Pons (tissue), 1 donor: ENCODE measurements at places on chromosomes 7 and 10.

DNA sequence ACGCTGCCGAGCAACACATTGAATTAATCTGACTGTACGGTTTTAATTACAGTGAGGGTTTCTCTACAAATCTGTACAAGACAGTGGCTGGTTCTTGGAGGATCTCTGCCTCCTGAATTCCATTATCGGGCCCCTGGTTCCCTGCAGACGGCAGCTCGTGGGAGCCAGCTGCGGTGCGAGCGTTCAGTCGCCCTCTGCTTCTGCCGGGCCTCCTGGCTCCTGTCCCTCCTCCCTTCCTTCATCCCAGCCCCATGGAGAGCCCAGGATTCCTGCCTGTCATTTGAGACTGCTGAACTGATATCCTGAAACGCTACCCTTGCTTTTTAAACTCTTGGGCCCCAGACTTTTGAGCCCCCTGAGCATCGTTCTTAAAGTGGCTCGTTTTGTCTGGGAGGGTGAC lies 6.6 kb upstream of the DLX6 start:
- no peak for DNase-seq

DNA sequence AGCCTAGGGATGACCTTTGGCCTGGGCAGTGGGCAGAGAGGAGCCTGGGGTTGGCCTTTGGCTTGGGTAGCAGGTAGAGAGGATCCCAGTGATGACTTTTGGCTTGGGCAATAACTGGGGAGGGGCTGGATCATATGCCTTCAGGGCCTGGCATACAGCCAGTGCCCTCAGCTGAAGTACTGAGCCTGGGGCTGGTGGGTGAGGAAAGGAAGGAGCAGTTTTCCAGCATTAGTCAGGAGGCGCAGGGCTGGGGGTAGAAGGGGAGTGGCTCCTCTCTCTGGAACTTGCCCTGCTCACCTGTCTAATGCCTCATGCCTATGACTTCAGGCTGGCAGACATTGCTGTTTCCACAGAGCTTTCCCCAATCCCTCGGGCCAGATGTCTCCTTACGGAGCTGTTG lies 15.2 kb upstream of the COMTD1 start:
- DNase-seq, result no peak

- no peak for DNase-seq
These were observed 126.5 kb downstream of the ICA1 start for GRCh38 chr7:8135417-8135816.

GRCh38 chr7:4749363-4749762 lies 26.1 kb upstream of the AP5Z1 start:
- DNase-seq, result no peak

GRCh38 chr10:88411772-88412349 lies 171.3 kb downstream of the RNLS start:
- DNase-seq, result no peak

- peak; percentile 80 for DNase-seq
These were observed at the start of gene ADARB2 for GRCh38 chr10:1737222-1738061. TSS of gene ADARB2 (minus strand) at chr10:1737525.

GRCh38 chr7:55449205-55449991 lies 84.3 kb downstream of the LANCL2 start:
- DNase-seq, result no peak

- DNase-seq, result peak; percentile 89
These were observed 3.5 kb upstream of the CFAP58 start for GRCh38 chr10:104350127-104350635.

GRCh38 chr10:122293156-122293960 lies 22.3 kb downstream of the BTBD16 start:
- DNase-seq, result no peak

GRCh38 chr10:94052866-94053791 lies 59.4 kb downstream of the PLCE1 start:
- DNase-seq, result peak; percentile 5
